ENCODE measurements at places on chromosomes 3 and 15. TPM values are rescaled to one million over a fixed set of nuclear protein-coding genes. Genes with fewer than 3 reads are reported as not detected.

GRCh38 chr3:197456261-197457091 lies 99.3 kb downstream of the BDH1 start:
- H3K4me1 ChIP-seq = peaks cover 31% of the 10 kb centered on the region
- peak; percentile 89 for DNase-seq
- peak overlapping the region; percentile 54 for H3K4me3 ChIP-seq
- peak overlapping the region; percentile 90 for H3K27ac ChIP-seq
- H3K27me3 ChIP-seq = no peaks in the 10 kb centered on the region
- H3K36me3 ChIP-seq = no peaks in the 10 kb centered on the region

- no peaks in the 10 kb centered on the region for H3K36me3 ChIP-seq
- H3K4me3 ChIP-seq = no peak overlapping the region
- no peak overlapping the region for H3K27ac ChIP-seq
- no peak for DNase-seq
- H3K4me1 ChIP-seq = no peaks in the 10 kb centered on the region
- H3K27me3 ChIP-seq = no peaks in the 10 kb centered on the region
Observed at GRCh38 chr15:58241872-58242271, 103.7 kb downstream of the AQP9 start.

DNA sequence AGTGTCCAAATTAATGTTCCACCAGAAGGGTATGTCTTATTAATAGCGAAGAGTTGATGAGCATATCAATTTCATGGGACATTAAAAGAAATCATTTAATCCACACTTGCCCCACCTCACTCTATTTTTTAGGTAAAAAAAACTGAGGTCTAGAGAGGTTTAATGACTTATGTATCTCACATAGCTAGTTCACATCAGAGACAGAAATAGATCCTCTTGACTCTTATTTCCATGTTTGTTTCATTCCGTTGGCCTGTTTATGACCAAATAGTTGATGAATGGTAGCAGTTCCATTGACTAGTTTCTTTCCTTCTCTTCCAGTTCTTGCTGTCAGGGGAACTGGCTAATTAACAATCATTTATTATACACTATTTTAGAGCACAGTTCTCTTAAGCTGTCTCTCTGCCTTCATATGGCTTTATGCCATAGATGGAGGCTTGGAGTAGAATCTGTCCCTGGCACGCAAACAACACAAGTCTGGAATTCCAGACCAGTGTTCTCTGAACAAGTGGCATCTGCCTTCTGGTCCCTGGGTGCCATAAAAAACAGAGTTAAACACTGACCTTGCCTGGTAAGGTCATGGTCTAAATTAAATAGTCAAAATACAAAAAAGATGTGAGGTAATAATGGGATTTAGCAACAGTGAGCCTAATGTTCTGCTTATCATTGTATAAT lies 220.0 kb upstream of the CGNL1 start:
- no peaks in the 10 kb centered on the region for H3K27me3 ChIP-seq
- H3K27ac ChIP-seq = no peak overlapping the region
- H3K36me3 ChIP-seq = no peaks in the 10 kb centered on the region
- DNase-seq = no peak
- H3K4me3 ChIP-seq = no peak overlapping the region

DNA sequence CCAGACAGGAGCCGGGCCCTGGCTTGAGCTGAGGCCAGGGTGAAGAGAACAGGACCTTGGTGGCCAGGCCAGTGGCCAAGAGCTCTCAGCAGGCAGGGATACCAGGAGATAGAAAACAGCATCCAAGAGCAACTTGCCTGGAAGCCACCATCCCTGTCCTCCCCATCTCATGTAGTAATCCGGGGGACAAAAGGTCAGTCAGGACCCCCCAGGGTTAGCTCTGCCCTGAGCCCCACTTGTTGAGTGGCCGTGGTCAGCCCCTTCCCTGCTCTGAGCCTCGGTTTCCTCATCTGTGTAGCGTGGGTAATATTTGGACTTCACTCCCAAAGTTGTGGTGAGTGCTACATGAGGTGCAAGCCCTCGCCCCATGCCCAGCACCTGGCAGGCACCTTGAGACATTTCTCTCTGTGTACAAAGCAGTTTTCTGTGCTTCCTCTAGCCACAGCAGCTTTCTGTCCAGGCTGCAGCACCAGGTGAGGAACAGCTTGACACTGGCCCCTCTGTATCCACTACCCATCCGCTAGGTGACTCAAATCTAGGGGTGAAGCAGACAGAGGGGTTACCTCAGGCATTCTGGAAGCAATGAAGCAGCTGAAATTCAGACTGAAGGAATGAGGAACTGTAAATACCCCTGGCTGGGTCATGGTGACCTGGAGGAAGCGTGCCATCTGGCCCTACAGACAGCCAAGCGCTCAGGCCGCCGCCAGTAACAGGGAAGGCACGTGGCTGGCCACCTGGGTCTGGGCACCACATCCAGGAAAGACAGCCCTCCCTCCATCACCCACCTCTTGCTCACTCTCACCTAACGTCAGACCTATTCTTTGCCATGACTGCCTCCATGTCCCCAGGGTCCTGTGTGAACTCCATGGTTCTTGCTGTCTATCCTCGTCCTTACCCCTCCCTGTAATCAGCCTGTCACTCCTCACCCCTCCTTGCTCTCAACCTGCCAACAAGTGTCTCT lies 6.7 kb downstream of the CISH start:
- no peaks in the 10 kb centered on the region for H3K36me3 ChIP-seq
- no peak overlapping the region for H3K27ac ChIP-seq
- H3K27me3 ChIP-seq = no peaks in the 10 kb centered on the region
- no peak for DNase-seq
- H3K4me3 ChIP-seq = no peak overlapping the region

DNA sequence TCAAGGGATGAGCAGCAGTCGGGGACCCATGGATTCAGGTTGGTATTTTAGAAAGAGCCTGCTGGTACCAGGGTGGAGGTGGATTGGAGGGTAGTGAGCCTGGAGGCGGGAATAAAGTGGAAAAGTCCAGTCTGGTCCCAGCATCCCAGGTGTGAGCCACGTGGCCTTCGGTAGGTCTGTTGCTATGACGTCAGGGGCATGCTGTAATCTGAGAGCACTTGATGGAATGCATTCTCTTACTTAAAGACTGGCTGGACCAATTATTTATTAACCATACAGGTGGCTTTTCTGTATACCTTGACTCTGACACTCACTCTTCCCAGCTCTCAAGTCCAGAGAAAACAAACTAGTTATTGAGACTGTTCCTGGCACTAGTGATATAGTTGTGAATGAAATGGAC lies 389.9 kb upstream of the RGMA start:
- no peak overlapping the region for H3K4me3 ChIP-seq
- H3K36me3 ChIP-seq = no peaks in the 10 kb centered on the region
- no peaks in the 10 kb centered on the region for H3K27me3 ChIP-seq
- peak; percentile 67 for DNase-seq

DNA sequence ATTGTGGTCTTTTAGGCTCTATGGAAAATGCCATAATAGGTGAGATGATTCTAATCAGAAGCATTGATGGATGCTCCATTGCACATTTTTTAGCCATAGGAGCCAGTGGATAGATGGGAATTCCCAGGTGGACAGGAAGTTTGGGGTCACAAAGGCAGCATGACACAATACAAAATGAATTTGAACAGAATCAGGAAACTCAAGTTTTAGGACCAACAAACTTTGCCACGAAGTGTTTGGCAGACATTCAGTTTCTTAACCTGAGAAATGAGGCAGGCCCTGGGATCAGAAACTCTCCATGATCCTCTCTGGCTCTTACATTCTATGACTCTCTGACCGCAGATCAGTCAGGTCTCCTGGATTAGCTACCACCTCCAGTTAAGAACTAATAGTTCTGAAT lies 275.4 kb downstream of the TIGIT start:
- H3K27me3 ChIP-seq = no peaks in the 10 kb centered on the region
- H3K27ac ChIP-seq = no peak overlapping the region
- H3K4me1 ChIP-seq = no peaks in the 10 kb centered on the region
- H3K4me3 ChIP-seq = no peak overlapping the region
- no peak for DNase-seq
- no peaks in the 10 kb centered on the region for H3K36me3 ChIP-seq

DNA sequence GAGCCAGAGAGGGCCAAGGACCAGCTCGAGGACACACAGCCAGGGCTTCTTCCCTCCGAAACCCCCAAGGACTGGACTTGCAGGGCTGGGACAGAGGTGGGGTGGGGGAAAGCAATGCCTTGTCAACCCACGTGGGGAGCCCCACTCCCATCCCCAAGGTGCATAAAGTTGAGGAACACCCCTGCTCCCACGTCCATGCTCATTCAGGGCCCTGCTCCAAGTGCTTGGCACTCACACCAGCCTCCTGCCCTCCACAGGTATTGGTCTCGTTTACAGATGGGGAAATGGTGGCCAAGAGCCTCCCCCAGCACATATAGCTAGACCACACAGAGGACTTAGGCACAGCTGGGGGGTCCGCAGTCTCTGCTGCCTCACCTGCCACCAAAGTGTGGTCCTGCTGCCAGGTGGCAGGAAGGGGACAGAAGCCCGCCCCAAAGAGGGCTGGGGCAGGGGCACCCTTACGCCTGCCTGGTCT lies 50.5 kb upstream of the CSPG4 start:
- no peaks in the 10 kb centered on the region for H3K36me3 ChIP-seq
- no peaks in the 10 kb centered on the region for H3K27me3 ChIP-seq
- H3K27ac ChIP-seq = no peak overlapping the region
- H3K4me1 ChIP-seq = peaks cover 3% of the 10 kb centered on the region

ZMYND10 gene
- 0.23 TPM for total RNA-seq

GRCh38 chr3:149271669-149272068 lies 50.0 kb upstream of the CP start:
- no peaks in the 10 kb centered on the region for H3K4me1 ChIP-seq
- H3K27ac ChIP-seq = no peak overlapping the region
- no peaks in the 10 kb centered on the region for H3K36me3 ChIP-seq
- H3K4me3 ChIP-seq = no peak overlapping the region
- no peak for DNase-seq

DNA sequence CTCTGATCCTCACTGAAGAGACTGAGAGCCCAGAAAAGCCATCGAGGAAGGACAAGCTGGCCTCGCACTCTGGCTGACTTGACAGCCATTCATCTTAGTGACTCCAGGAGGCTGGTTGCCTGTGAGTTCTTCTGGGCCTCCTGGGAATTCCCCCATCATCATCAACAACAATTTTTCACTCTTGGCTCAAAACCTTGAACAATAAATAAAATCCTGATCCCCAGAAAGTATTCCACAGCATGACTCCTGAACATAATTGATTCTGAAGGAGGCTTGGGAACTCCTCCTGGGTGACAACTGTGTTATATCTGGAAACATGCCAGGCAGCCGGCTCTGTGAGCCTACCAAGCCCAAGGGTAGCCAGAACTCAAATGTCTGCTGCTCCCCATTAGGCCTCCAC lies 188.6 kb downstream of the SHQ1 start:
- H3K27ac ChIP-seq = no peak overlapping the region
- no peak for DNase-seq
- H3K4me1 ChIP-seq = no peaks in the 10 kb centered on the region
- no peaks in the 10 kb centered on the region for H3K27me3 ChIP-seq
- H3K36me3 ChIP-seq = no peaks in the 10 kb centered on the region
- H3K4me3 ChIP-seq = no peak overlapping the region

DNA sequence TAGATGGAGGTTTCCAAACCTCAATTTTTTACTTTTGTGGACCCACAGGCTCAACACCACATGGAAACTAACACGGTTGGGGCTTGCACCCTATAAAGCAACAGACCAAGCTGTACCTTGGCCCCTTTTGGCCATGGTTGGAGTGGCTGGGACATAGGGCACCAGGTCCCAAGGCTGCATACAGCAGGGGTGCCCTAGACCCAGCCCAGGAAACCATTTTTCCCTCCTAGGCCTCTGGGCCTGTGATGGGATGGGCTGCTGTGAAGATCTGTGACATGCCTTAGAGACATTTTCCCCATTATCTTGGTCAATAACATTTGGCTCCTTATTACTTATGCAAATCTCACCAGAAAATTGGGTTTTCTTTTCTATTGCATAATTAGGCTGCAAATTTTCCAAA lies 337.0 kb upstream of the CADM2 start:
- no peaks in the 10 kb centered on the region for H3K4me1 ChIP-seq
- H3K27ac ChIP-seq = no peak overlapping the region
- DNase-seq = no peak
- H3K27me3 ChIP-seq = no peaks in the 10 kb centered on the region
- no peak overlapping the region for H3K4me3 ChIP-seq
- no peaks in the 10 kb centered on the region for H3K36me3 ChIP-seq

MUC13 gene
- total RNA-seq = 5.0 TPM

GRCh38 chr15:99863550-99864198 lies 130.4 kb upstream of the LYSMD4 start:
- H3K4me3 ChIP-seq = no peak overlapping the region
- no peaks in the 10 kb centered on the region for H3K36me3 ChIP-seq
- no peak for DNase-seq
- H3K27me3 ChIP-seq = no peaks in the 10 kb centered on the region

GOLGA6L9 gene
- total RNA-seq = 3.6 TPM
